Activated T-helper 9 cell treated with anti-CD3 and anti-CD28 coated beads, Interleukin-2, amount 50 U/mL, for 16 hours (primary cell): ENCODE measurements at places on chromosomes 2 and 18.

GRCh38 chr2:235984552-235984951 is 183.6 kb downstream of the GBX2 start:
- DNase-seq, result no peak

GRCh38 chr2:161418715-161419637 is 2.9 kb downstream of the TBR1 start:
- DNase-seq, result no peak

DNA sequence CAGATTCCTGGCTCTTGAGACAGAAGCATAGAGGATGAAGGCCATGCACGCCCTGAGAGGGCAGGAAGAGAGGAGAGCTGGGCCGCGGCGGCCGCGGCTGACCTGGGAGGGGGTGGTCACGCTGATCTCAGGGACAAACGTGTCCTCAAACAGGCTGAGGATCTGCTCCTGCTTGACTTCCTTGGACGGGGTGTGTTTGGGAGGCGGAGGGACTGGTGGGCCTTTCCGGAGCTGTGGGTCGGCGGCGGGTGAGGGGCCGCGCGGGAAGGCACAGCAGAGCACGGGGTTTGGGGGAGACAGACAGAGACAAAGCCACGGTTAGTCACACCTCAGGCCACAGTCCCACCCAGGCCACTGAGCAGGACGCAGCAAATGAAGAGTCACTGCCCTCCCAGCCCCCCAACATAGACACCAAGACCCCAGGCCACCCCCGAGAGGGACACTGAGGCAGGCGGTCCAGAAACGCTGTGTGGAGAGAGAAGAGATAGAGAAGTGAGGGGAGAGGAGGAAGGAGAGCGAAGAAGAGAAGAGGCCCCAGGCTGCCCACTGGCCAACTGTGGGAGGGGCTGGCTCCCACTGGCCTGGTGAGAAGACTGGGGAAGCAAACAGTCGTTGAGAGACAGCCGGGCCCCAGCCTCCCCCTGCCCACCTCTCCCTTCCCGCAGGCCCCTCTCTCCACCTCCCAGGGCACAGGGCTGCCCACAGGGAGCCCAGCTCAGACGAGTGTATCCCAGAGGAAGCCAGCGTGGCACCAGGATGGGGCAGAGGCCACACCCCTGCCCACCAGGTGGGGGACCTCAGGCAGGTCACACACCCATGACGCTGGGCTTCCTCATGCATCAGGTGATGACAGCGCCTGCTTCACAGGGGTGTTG is 49.3 kb downstream of the BIN1 start:
- DNase-seq, result no peak

GRCh38 chr2:169673921-169674320 is 20.3 kb downstream of the CFAP210 start:
- no peak for DNase-seq

GRCh38 chr2:105541189-105542050 is 142.6 kb upstream of the FHL2 start:
- no peak for DNase-seq

- no peak for DNase-seq
These were observed 44.7 kb upstream of the PTMA start for GRCh38 chr2:231663458-231664212.

DNA sequence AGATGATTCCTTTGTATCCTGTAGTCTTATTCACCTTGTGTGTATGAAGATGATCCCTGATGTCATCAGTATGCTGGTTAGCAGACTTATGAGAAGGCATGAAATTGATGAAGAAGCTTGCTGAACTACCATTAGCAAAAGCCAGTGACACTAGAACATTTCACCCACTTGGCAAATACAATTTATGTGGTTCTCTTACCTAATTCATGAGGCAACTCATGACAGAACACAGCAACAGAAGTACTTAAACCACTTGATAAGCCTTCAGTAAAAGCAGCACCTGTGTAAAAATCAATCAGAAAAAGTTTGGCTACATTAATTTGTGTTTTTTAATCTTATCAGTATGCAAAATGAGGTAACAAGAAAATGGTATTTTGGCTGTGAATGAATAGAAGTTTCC is 16.8 kb downstream of the SLC39A6 start:
- DNase-seq, result no peak

GRCh38 chr18:9760641-9761040 is 52.5 kb downstream of the RAB31 start:
- DNase-seq, result no peak

DNA sequence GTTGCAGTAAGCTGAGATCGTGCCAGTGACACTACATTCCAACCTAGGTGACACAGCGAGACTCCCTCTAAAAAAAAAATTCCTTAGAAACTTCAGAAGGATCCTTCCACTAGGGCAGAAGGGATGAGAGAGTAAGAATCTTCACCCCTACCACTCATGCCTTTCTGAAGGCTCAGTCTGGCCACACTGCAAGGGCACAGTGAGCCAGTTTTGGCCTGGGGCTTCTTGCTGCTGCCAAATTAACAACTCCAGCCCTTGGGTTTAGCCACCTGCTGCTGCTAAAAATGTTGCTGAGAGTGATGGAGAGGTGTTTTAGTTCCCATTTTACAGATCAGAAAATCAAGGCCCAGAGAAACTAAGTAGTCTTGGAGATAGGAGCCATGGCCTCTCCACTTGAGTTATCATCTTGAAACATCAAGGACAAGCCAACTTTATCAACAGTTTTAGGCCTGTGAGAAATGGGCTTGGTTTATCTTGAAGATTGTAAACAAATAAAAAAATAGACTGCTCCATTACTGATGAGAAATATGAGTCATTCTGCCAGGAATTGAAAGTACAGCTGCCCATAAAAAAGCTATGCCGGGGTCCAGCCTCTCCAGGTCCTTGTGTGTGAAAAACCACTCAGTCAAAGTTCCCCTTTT is 31.9 kb upstream of the CASP8 start:
- DNase-seq, result no peak

- DNase-seq, result no peak
These were observed 73.1 kb upstream of the NXPH2 start for GRCh38 chr2:138853296-138853695.

DNA sequence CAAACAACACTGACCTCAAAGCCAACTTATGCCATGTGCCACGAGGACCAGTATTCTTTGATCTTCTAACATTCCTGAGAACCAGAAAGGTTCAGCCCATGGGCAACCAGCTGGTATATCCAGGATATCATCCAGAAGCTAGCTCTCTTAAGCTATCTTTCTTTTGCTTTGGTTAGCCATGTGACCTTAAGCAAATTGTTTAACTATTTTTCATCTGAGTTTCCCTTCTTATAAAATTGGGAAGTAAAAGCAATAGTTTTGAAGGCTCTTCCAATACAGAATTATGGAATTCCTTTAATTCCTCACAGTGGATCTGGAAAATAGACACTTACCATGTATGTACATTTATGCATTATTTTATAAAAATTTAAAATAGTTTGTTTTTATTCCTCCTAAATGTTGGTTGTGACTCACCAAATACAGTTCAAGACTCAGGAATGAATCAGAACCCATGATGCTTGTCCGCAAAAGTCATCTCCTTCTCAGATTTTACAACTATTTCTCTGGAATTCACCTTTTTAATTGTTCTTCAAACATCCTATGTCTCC is 435.7 kb downstream of the ZEB2 start:
- DNase-seq, result no peak

GRCh38 chr2:142843731-142844130 is 33.7 kb upstream of the KYNU start:
- no peak for DNase-seq

DNA sequence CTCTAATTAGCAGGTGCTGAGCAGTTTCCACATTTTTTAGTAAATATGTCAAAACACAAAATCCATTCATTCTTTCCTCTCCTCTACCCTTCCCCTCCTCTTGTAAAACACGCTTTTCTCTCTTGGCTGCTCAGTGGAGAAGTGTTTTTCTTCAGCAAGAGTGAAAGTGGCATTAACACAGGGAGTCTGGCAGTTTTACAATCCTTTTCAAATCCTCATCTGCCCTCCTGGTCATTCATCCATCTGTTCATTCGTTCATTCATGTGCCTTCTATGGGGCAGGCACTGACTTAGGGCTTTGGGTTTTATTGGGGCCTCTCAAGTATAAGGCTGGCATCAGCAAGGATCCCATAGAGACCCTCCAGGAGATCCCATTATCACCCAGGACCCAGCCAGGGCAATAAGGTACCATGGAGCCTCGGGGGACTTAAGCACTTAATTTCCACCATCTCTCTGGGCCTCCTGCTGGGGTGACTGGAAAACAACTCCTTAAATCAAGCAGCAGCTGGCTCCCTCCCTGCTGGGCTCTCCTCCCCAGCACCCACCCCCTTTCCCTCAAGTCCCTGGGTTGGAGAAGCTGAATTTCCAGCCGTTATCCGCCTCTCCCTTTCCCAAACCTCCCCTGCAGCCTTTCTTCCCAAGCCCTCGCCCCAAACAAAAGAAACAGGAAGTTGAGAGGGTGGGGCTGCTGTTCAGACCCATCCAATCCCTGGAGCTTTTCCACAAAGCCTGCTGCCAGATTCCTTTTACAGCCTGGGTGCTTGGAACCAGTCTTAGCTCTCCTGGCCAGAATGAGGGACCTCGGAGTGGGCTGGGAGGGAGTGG is 32.6 kb downstream of the MARCHF4 start:
- no peak for DNase-seq

- no peak for DNase-seq
These were observed 42.4 kb downstream of the ADCY3 start for GRCh38 chr2:24877646-24878045.

DNA sequence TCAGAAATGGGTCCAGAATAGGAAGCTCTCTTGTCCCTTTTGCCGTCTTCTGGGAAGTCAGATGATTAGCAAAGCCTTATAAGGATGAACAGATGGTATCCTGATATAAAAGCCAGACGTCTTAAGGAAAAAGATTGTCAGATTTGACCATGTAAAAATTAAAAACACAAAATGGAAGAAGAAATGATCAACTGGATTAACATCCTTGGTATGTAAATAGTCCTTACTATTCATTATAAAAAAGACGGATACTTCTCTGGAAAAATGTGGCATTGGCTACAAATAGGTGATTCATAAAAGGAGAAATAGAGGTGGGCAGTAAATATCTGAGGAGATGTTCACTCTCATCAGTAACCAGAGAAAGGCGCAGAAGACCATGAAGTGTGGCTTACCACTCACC is 33.7 kb upstream of the SCLY start:
- DNase-seq, result no peak

DNA sequence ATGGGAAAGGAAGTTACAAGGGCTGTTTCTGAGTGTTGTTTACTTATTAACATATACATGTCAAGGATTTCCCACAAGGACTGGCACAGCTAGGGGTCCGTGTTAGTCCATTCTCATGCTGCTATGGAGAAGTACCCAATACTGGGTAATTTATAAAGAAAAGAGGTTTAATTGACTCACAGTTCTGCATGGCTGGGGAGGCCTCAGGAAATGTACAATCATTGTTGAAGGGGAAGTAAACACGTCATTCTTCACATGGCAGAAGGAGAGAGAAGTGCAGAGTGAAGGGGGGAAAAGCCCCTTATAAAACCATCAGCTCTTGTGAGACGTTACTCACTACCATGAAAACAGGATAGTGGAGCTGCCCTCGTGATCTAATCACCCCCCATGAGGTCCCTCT is 128.9 kb upstream of the CELF4 start:
- DNase-seq, result no peak

GRCh38 chr2:56099963-56100362 is 83.8 kb upstream of the CCDC85A start:
- no peak for DNase-seq

DNA sequence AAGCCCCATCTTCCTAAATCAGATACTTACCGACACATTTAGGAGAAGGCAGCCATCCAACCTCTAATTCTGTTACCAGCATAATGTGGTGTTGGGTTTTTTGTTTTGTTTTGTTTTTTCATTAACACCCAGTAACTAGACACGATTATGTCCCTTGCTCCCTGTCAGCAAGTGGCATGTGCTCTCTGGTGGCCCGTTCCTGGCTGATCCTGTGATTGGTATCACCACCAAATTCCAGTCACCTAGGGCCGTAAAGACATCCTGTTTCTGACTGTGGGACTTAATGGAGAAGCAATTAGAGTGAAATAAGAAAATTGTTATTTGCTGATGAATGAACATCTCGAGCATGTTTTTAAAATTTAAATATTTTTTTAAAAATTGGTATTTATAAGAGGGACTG is 5.9 kb upstream of the DLX1 start:
- DNase-seq, result no peak

DNA sequence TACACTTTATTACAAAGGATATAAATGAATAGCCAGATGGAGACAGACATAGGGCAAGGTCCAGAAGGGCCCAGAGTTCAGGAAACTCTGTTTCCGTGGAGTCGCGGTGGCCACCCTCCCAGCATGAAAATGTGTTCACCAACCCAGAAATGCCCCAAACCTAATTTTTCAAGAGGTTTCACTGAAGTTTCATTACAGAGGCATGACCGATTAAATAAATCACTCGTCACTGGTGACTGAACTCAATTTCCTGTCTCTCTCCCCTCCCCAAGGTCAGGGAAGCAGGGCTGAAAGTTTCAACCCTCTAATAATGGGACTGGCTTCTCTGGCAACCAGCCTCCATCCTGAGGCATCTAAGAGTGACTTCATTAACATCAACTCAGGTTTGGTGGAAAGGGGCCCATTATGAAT is 22.4 kb downstream of the USP40 start:
- no peak for DNase-seq

- peak; percentile 10 for DNase-seq
These were observed 286.2 kb upstream of the TRIB2 start for GRCh38 chr2:12430407-12431133.

- no peak for DNase-seq
These were observed 69.6 kb downstream of the MDH1 start for GRCh38 chr2:63658176-63658968.

DNA sequence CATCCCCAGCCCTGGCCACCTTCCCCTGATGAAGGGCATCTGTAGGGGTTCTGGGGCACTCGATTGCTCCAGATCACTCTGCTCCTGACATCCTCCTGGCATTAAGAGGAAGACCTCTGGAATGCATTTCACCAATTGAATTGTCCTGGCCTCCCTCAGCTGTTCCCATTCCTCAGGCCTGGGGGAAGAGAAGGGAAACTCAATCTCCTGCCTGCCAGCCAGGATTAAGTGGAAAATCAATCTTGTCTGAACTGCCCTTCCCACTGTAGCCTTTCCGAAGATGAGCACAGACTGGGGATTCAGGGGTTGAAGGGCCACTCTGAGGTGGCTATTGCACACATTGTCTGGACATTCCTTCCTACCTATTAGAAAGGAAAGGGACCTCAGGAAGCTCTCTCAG is 99.8 kb downstream of the ALK start:
- DNase-seq, result no peak

- DNase-seq, result no peak
These were observed 7.5 kb upstream of the MCFD2 start for GRCh38 chr2:46923041-46923528.

- DNase-seq, result no peak
These were observed 191.9 kb upstream of the SALL3 start for GRCh38 chr18:78787751-78788150.
